ENCODE measurements at places on chromosomes 2 and 18.

DNA sequence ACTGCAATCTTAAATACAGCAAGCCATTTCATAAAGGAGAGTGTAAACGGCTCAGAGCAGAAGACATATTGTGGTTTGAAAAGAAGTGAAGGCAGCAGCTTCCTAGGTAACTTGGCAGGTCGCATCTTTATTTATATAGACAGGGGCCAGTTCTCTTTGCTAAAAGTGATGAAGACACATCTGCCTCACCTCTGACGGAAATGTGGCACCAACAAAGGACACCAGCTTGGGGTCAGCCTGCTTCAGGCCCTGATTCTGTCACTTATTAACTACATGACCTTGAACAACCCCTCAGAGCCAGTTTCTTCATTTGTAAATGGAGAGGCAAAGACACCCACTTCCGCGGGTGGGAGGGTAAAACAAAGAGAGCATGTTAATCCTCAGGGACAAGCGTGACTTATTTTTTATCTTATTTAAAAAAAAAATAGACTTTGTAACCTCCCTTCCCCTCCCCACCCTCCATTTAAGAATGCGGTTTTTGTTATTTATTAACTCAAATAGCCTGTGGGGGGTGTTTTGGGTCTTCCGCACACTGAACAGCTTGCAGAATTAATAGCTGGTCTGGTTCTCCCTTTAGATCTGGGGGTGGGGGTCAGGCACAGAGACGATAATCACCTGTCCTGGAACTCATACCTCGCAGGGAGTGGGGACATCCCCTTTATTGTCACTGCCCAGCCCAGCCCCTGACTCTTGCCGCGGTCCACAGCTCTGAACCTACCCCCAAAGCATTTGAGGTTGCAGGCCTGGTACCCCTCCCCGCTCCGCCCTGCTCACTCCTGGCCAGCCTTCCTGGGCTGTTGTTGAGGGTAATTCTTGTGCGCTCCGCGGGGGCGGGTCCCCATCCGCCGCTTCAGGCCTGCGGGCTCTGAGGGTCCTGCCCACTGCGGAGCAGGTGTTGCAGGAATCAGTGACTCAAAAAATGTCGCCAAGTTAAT, 64.2 kb upstream of the TMEM17 start:
- no peak for DNase-seq

DNA sequence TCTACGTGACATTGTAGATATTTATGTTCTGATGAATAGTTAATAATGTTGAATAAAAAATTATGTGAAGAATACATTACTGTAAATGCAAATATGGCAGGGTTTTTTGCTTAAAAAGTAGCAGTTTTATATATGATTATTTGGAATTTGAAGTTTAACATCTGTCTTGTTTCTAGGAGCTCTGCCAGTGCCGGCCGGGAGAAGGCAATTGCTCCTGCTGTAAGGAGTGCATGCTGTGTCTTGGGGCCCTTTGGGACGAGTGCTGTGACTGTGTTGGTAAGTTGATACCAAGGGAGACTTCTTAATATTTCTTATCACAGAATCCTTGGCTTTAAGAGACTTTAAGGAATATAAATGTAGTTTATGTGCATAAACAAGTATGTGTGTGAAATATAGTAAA, 25.2 kb downstream of the TWSG1 start:
- no peak for DNase-seq

GRCh38 chr2:64406407-64406774, 47.6 kb upstream of the LGALSL start:
- no peak for DNase-seq

- DNase-seq, result no peak
These were observed 516.2 kb upstream of the MYT1L start for GRCh38 chr2:2847209-2847676.

GRCh38 chr2:190668892-190669291, 20.0 kb downstream of the NAB1 start:
- no peak for DNase-seq

- no peak for DNase-seq
These were observed 444.4 kb upstream of the HNRNPA3 start for GRCh38 chr2:176768185-176768584.

- no peak for DNase-seq
These were observed 121.6 kb downstream of the EHBP1 start for GRCh38 chr2:62826953-62827675.

DNA sequence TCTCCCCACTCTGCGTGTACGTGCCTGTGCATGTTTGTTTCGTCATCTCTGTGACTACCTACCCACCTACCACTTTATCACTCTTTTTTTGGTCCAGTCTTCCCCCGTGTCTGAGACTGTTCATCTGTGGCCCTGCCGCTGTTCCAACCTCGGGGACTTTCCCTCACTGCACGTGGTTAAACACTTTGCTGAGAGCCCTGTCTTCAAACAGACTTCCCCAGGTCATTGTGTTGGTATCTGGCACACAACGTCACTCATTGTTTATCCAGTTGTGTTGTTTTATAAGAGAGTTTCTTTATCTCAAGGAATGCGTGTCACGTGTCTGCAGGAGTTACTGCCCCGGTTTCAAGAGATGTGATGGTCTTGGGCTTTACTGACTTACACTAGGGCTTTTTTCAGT, 262.0 kb upstream of the RASGRP3 start:
- DNase-seq, result no peak

DNA sequence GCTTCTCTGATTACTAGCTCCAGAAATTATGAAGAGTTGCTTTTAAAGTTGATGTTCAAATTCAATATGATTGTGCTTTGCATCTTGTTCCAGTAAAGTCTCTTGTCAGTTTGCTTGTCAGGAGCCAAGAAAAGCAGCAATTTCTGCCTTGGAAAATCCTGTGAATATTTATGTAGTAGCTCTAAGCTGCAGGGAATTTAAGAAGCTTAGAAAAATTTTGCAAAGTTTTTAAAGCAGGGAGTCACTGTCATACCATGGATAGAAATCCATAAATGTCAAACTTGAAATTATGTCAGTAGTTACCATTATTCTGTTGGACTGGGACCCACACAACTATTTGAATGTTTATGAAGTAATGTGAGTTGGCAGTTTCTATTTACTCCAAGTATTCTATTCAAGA, 169.3 kb downstream of the TMEM200C start:
- no peak for DNase-seq

DNA sequence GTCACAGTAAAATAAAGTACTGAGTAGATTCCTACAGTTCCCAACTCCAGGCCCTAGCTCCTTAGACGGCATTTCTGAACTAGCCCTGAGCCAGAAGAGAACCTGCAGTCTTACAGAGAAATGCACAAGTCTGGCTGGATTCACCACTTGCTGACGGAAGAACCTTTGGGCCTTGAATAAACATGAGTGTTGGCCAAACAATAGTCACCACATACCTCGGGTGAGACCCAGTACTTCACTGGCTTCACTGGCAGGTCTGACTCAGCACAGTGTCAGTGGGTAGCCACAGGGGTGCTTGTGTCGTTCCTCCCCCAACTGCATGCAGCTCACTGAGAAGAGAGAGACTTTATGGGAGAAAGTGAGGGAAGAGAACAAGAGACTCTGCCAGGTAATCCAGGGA, 88.9 kb downstream of the TMEM185B start:
- no peak for DNase-seq

- no peak for DNase-seq
These were observed 16.7 kb downstream of the L3MBTL4 start for GRCh38 chr18:6397931-6398566.

- DNase-seq, result no peak
These were observed 126.2 kb downstream of the TWIST2 start for GRCh38 chr2:238974081-238974480.

GRCh38 chr2:120066800-120067547, 54.1 kb downstream of the EPB41L5 start:
- no peak for DNase-seq

GRCh38 chr2:168312036-168312822, 64.8 kb upstream of the STK39 start:
- no peak for DNase-seq

DNA sequence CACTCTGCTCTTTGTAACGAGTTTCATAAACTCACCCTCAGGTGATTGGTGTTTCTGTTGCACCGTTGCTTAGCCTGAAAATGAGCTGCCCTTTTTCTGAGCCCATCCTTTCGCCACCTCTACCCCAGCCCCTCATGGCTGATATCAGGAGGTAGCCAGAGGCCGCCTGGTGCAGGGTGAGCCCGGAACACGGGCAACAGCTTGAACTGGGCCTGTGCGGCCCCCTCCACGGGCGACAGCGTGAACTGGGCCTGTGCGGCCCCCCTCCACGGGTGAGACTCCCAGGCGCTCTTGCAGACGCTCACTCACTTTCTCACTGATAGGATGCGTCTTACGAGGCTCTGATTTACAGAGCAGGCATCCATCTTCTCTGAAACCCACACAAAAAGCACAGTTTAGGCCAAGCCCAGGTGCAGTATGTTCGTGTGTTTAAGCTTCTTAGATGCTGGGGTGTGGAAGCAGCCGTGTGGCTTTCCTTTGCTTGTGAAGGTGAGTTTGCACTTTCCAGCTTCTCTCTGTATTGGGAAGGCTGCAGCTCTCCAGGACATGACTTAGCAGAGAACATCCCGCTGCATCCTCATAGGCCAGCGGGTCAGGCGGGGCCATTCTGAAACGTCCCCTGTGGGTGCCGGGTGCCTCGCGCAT, 83.5 kb downstream of the NFATC1 start:
- no peak for DNase-seq

DNA sequence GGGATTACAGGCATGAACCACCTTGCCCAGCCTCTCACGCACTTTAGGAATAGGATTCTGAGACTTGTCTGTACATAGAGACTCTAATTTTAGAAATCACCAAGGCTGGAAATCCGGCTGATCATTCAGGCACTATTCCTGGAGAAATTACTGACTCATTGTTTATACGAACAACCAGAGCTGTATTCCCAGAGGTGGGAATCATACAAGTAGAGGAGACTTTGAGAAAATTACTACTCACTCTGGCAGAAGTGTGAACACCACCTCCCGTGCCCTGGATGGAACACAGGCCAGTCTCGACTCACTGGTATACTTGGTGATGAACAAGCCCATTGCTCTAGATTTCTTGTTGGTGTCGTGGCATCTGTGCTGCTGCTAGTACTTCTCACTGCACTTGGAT, 5.8 kb upstream of the ADNP2 start:
- DNase-seq, result no peak

- DNase-seq, result no peak
These were observed 7.0 kb upstream of the ALPK2 start for GRCh38 chr18:58635891-58636290.

- no peak for DNase-seq
These were observed 126.7 kb downstream of the OLA1 start for GRCh38 chr2:174121612-174122011.

- DNase-seq, result no peak
These were observed 125.9 kb downstream of the NFATC1 start for GRCh38 chr18:79521416-79522205.

DNA sequence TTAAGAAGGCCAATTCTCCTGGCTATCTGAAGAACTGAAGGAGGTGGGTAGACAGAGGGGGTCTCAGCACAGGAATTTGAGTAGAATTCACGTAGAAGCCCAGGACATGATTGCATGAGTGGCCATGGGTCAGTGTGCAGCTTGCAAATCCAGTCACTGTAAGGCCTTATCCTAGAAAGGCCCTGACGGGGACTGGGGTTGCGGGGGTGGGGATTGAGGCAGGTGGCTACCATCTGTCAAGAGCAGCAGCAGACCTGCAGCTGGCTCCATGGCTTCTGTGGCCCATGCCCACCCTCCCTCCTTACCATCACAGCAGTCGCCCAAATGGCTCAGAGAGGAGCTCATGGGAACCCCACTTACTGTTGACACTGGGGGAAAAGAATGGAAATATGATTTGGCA, 34.6 kb upstream of the SLC14A1 start:
- no peak for DNase-seq

DNA sequence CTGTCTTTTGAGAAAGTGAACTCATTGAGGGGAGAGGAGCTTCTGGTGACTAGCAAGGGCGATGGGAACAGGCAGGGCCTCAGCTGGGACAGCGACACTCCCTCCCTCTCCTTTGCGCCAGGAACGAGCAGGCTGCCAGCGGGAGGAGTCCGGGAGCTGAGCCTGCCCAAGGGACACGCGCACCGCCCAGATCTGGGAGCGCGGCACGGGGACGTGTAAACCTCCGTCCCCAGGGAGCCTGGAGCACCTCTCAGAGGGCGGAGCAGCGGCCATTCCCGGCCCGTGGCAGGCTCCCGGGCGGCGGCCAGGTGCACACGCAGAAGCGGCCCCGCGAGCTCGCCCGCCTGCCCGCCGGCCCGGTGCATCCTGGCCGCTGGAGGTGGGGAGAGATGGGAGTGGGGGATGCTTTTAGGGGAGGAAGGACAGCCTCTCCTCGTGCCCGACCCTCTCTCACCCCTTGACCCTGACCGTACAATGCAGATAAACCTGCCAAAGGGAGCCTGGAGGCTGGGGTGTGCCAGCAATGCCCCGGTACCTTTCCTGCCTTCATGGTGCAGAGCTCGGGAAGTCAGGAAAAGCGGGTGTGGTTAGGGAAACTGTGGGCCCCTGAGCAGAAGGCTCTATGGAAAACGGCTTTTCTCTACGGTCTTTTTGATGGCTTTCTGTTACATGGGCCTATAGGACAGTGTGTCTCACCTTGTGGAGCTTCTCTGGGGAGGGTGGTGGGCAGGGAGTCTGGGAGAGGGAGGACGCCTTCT, 2.2 kb downstream of the AQP4 start:
- DNase-seq, result no peak

DNA sequence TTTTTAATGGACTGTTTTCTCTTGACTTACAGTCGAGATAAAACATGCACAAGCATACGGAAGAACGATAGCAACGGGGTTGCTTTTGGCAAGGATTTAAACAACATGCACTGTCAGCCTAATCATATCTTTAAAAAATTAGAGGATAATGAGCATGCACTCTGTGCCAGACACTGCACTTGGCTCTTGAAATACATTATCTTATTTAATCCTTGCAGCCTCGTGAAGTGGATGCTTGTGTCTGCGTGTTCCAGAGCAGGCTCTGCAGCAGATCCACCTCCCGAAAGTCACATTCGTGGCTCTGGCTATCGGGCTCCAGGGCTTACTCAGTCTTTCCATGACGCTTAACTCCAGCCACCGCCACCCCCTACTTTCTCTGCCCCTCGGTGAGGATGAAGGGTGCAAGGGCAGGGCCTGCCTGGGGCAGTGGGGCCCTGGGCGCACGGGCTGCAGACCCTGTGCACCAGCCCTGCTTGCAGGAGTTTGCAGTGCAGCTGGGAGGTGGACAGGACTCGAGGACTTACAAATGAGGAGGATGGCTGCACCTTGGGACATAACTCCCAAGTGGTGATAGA, 61.7 kb downstream of the ACKR3 start:
- DNase-seq, result no peak

DNA sequence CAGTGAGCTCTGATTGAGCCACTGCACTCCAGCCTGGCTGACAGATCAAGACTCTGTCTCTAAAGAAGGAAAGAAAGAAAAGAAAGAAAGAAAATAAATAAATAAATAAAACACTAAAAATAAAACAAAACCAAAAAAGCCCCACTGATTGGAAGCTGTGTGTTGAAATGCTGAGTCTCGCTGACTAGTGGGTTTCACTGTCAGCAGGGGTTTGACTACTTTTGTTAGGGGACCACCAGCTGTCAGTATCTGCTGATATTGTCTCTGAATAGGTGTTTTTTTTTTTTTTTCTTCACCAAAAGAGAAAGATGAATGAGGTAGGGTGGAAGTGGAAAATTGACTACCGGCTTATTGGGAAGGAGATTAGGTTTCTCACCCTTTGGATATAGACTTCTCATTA, 12.8 kb upstream of the ACTR2 start:
- no peak for DNase-seq

GRCh38 chr18:74896390-74896991, 298.8 kb downstream of the ZNF407 start:
- DNase-seq, result no peak

GRCh38 chr18:4453567-4453873, 1.6 kb downstream of the DLGAP1 start:
- no peak for DNase-seq

- DNase-seq, result no peak
These were observed 76.4 kb upstream of the TSPYL6 start for GRCh38 chr2:54332386-54332785.

GRCh38 chr2:152573168-152573567, 144.1 kb downstream of the PRPF40A start:
- DNase-seq, result peak; percentile 5
